Progenitor cell of endocrine pancreas (in vitro differentiated cells): ENCODE measurements at places on chromosomes 2 and 18. TPM values are rescaled to one million over a fixed set of nuclear protein-coding genes. Genes with fewer than 3 reads are reported as not detected.
A peak's percentile ranks its signal among the peaks of the same experiment; 100 is the strongest.

DNA sequence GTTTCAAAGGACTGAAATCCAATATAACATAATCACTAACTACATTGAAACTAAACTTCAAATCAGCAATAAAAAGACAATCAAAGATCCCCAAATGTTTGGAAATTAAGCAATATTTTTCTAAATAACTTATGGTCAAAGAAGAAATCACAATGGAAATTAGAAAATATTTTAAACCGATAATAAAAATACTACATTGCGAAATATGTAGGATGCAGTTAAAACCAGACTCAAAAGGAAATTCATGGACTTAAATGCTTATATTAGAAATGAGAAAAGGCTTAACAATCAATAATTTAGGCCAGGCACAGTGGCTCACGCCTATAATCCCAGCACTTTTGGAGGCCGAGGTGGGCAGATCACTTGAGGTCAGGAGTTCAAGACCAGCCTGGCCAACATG is 79.0 kb upstream of the HAAO start:
- no peak overlapping the region for H3K27ac ChIP-seq
- H3K4me3 ChIP-seq: no peak overlapping the region
- H3K27me3 ChIP-seq: no peaks in the 10 kb centered on the region
- DNase-seq: no peak
- peaks cover 5% of the 10 kb centered on the region for H3K36me3 ChIP-seq

Gene ZSWIM2
- total RNA-seq: not detected in 2 replicates

DNA sequence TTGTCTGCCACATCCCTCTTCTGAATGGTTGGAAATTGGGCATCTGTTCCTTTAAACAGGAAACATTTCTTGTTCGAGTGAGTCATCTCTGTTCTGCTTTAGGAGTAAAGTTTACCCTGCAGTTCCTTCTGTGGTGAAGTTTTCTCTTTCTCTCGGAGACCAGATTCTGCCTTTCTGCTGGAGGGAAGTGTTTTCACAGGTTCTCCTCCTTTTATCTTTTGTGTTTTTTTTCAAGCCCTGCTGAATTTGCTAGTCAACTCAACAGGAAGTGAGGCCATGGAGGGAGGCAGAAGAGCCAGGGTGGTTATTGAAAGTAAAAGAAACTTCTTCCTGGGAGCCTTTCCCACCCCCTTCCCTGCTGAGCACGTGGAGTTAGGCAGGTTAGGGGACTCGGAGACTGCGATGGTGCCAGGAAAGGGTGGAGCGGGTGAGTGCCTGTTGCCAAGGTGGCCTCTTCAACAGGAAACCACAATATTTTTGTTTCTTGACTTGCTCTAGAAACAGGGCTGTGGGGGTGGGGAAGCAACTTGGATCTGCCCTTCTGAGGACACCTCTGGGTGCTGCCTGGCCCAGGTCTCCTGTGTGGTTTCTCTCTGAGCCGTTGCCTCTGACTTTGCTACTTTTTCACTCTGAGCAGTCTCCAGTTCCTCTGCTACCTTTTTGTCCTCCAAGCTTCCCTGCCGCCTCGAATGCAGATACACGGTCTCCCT is 2.2 kb upstream of the CASP8 start:
- peaks cover 20% of the 10 kb centered on the region for H3K4me1 ChIP-seq
- no peaks in the 10 kb centered on the region for H3K27me3 ChIP-seq
- H3K27ac ChIP-seq: peak overlapping the region; percentile 90
- H3K4me3 ChIP-seq: peak overlapping the region; percentile 72

Gene CPLX4
- not detected in 2 replicates for total RNA-seq

- H3K4me3 ChIP-seq: peak overlapping the region; percentile 98
- H3K27ac ChIP-seq: peak overlapping the region; percentile 71
- no peaks in the 10 kb centered on the region for H3K36me3 ChIP-seq
- H3K27me3 ChIP-seq: peaks cover 17% of the 10 kb centered on the region
- DNase-seq: no peak
Measured at GRCh38 chr2:221571025-221571550, 1.0 kb downstream of the EPHA4 start.

- H3K27ac ChIP-seq: no peak overlapping the region
- DNase-seq: no peak
- H3K36me3 ChIP-seq: no peaks in the 10 kb centered on the region
- no peak overlapping the region for H3K4me3 ChIP-seq
- no peaks in the 10 kb centered on the region for H3K27me3 ChIP-seq
Measured at GRCh38 chr18:28331551-28331950, 154.6 kb upstream of the CDH2 start.

GRCh38 chr18:31740180-31740579 is 20.5 kb downstream of the SLC25A52 start:
- H3K36me3 ChIP-seq: peaks cover 4% of the 10 kb centered on the region
- H3K27me3 ChIP-seq: no peaks in the 10 kb centered on the region
- no peaks in the 10 kb centered on the region for H3K4me1 ChIP-seq

- peaks cover 77% of the 10 kb centered on the region for H3K27me3 ChIP-seq
- peak overlapping the region; percentile 72 for H3K4me3 ChIP-seq
Measured at GRCh38 chr2:222320436-222321395, 21.9 kb upstream of the PAX3 start.

GRCh38 chr2:158079672-158080071 is 22.0 kb upstream of the UPP2 start:
- no peak overlapping the region for H3K4me3 ChIP-seq
- H3K36me3 ChIP-seq: peaks cover 2% of the 10 kb centered on the region
- DNase-seq: no peak
- no peaks in the 10 kb centered on the region for H3K4me1 ChIP-seq

DNA sequence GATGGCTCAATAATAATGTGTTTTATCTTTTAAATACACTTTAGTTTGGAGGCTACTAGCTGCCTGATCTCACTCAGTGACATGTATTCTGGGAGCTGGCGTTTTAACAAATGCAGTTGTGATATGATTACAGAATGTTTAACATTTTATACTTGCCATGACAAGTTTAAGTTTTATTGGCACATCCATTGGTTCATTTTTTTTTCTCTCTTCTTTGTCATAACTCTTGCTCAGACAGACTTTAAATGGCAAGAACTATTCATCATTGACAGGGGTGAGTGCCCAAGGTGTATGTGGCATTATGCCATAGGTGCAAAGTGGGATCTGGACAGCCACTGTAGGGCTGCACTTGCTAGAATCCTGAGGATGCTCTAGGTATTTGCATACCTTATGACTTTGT is 72.1 kb upstream of the MYL1 start:
- no peak overlapping the region for H3K27ac ChIP-seq
- no peaks in the 10 kb centered on the region for H3K36me3 ChIP-seq
- no peak overlapping the region for H3K4me3 ChIP-seq
